ENCODE measurements at places on chromosomes 3 and 15. TPM values are rescaled to one million over a fixed set of nuclear protein-coding genes. Genes with fewer than 3 reads are reported as not detected.

GRCh38 chr3:4994823-4995499 lies 15.7 kb downstream of the BHLHE40 start:
- DNase-seq = no peak

DNA sequence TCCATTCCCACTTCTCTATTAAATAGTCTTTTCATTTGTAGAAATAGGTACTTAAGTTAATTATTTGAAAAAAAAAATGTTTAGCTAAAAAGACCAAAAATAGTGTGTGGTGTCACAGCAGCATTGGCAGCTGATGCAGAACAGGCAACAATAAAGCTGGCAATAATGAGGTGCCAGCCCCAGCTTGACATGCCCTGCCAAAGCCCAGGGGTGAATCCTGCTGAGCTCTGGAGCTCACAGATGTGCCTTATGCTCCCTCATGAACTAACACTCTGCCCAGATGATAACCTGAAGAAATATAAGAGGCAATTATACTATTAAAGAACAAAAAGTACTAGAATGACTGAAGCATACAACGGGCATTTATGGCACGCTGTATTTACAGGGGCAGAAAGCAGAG lies 63.8 kb downstream of the IGSF11 start:
- DNase-seq = no peak

- DNase-seq = no peak
Observed at GRCh38 chr15:52004806-52005205, 14.2 kb upstream of the MAPK6 start.

- DNase-seq = no peak
Observed at GRCh38 chr3:123692041-123692440, 107.2 kb upstream of the HACD2 start.

- no peak for DNase-seq
Observed at GRCh38 chr15:96252148-96252547, 78.4 kb upstream of the NR2F2 start.

GRCh38 chr3:145183261-145183660 lies 977.7 kb downstream of the PLOD2 start:
- DNase-seq = no peak

- DNase-seq = no peak
Observed at GRCh38 chr3:120021523-120021922, 72.7 kb downstream of the GSK3B start.

GRCh38 chr3:44842376-44842775 lies 19.3 kb upstream of the TMEM42 start:
- DNase-seq = no peak

DNA sequence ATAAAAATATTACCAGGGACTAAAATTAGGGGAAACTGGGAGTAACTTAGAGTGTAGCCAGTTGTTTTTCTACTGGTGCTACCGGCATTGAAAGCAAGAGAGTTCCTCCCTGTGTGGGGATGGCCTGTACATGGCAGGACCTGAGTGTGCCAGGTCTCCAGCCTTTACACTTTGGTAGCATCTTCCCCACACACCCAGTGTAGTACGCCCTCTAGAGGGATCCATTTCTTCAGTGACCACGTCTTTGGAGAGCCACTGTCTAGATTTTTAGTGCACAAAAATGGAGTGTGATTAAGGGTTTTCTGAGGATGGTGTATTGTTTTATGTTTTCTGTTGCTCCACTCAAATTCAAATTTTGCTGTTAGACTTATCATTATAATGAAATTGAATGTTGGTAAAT lies 507.0 kb upstream of the TPRG1 start:
- DNase-seq = no peak

DNA sequence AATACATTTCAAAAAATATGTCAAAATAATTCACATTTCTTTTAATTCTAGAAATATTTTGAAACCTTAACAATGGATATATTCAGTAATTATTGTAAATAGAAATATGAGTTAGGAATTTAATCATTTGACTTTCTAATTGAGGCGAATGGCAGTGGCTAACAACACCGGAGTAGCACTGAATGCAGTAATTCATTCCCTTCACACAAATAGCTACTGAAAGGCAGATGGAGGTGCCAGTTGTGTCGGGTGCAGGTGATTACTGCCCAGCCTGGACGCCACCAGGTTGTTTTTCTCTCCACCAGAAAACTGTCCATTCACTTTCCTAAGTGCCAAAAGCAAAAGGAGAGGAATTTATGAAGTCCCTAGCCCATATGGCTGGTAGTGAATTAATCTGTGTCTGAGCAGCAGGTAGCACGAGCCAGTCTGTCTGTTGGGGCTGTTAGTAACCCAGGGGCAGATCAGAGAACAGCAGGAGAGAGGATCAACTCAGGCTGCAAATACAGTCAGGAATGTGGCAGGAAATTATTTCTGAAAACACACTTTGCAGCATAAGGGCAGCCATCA lies 79.3 kb upstream of the GMNC start:
- DNase-seq = no peak

- DNase-seq = no peak
Observed at GRCh38 chr3:130711565-130712324, 34.9 kb downstream of the PIK3R4 start.

DNA sequence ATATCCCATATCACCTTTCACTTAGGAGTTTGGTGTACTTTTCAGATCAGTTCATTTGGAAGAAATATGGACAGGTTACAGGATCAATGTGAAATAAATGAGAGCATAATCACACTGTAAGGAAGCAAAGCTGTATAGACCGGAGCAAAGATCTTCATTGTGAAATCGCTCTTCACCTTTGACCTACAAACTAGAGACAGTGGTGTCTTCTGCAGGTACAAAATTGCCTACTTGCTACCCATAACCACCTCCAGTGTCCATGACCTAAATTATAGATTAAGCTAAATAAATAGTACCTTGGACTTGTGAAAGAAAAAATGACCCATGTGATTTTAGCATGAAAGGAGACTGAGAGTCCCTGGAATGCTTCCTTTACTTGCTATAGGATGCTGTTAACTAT lies 379.5 kb upstream of the SUCLG2 start:
- DNase-seq = no peak

GRCh38 chr3:11556851-11557644 lies 86.7 kb downstream of the VGLL4 start:
- no peak for DNase-seq

DNA sequence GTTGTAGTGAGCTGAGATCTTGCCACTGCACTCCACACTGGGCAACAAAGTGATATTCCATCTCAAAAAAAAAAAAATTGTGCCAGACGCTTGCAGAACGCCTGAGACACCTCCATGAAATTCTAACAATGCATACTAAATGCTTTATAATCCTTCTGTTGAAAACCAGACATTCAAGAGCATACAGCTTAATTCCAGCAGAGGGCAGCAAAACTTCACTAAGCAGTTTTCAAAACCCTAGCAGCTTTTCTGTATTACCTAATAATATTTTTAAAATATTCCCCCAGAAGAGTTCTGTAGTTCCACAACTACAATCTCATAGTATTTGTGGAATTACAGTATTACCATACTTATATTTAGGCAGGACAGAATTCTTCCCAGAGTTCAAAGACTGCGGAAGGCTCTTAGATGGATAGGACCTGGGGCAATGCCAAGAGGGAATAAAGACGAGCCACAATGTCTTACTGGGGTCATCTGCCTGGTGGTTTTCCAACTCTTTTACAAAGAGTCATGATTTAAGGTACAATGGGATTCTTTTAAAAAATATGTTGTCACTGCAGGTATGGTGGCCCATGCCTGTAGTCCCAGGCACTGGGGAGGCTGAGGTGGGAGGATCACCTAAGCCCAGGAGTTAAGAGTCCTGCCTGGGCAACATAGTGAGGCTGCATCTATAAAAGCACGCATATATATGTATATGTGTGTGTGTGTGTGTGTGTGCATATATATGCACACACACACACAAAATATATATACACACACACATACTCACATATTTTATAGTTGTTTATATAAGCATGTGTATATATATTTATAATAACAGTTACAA lies 19.6 kb upstream of the TASOR start:
- no peak for DNase-seq

DNA sequence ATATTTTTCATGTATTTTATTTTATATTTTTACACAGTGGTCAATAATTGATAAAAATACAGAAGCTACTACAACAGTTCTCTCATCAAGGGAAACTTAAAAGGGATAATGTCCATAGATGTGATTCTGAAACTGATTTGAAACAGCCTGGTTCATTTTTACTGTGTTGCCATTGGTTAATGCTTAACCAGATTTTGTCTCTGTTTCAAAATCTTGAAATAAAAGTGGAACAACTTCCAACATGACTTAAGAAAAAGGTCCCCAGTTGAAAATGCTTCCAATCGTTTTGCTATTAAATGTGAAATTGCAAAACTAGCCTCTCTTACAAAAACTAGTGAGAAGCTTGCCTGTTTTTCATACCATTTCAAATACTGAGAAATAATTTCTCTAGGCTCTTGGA lies 240.7 kb downstream of the LPP start:
- DNase-seq = no peak

DNA sequence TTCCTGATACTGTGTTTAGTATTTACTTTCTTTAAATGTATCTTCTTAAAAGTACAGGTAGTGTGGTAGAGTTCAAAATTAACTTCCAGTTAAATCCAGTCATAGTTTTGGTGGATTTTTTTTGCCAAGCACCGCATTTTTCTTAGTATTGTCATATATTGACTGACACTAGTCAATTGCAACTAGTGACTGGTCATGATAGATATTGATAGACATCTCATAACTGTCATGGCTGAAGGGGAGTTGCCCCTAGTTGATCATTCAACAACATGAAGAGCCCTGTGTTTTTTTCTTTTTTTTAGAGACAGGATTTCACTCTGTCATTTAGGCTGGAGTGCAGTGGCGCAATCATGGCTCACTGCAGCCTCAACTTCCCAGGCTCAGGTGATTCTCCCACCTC lies 22.1 kb downstream of the RAB8B start:
- DNase-seq = no peak

- DNase-seq = no peak
Observed at GRCh38 chr15:60386615-60387014, 11.2 kb downstream of the ANXA2 start.

GRCh38 chr3:99690761-99691369 lies 52.5 kb downstream of the COL8A1 start:
- no peak for DNase-seq

- no peak for DNase-seq
Observed at GRCh38 chr3:101996832-101997231, 147.5 kb downstream of the NFKBIZ start.

DNA sequence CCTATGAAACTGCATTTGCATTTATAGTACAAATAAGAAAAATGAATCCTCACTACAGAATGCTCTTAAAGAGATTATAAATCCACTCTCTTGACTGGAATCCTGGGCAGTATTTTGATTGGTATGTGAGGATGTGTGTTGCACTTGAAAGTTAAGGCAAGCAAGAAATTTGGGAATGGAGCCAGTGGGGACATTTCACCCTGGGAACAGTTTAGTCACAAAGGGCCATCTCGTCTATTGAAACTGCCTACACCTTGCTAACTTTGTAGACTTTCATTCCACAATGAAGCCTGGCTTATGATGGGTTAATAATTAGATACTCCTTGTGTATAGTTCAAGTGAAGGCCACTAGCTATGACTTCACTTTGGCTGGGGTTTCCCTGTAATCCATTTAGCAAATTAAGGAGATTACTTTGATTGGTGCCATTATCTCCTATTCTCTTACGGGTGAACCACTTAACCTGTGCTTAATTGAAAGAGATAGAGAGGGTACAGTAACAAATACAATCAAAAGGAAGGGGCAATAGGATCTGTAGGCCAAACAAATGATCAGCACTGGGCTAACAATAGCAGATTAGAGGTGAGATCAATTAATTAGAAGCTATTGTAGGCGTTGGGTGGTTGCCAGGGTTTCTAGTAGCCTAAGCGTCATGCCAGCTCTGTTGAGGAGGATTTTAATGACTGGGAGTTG lies 146.9 kb upstream of the RARB start:
- DNase-seq = no peak

DNA sequence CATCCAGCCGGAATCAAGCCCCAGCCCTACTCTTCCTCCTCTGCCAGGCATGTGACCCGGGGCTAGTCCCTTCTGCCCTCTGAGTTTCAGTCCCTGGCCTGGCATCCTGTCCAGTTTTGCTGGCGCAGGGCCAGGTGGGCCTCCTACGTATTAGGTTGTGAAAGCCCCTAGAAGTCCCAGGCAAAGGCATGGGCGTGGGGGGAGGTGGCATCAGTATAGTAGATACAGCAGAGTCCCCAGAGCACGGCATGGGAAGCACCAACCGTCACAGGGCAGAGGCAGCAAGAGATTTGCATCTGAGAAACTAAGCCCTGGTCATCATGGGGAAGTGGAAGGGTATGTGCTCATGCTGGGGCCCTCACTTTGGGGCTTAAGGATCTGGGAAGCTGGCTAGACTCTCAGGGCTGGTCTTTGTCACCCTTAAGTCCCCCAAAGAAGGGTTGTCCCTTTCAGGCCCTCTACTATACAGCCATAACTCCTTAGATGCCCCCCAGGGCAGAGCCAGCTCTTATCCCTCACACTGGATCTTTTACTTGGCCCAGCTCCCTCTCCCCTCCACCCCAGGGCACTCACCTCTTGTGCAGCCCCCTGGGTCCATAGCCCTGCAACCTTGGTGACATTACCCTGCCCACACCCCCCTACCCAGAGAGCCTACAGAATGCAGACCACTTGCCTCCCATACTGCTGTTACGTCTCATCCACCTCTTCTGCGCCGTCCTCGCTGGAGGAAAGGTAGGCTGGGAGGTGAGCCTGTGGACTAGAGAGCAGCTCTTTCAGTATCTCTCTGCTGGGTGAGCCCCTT lies 11.3 kb downstream of the NBEAL2 start:
- DNase-seq = no peak

- no peak for DNase-seq
Observed at GRCh38 chr3:58837856-58838255, 171.3 kb upstream of the FAM3D start.

GRCh38 chr3:134367869-134368750 lies 6.1 kb downstream of the AMOTL2 start:
- DNase-seq = no peak

DNA sequence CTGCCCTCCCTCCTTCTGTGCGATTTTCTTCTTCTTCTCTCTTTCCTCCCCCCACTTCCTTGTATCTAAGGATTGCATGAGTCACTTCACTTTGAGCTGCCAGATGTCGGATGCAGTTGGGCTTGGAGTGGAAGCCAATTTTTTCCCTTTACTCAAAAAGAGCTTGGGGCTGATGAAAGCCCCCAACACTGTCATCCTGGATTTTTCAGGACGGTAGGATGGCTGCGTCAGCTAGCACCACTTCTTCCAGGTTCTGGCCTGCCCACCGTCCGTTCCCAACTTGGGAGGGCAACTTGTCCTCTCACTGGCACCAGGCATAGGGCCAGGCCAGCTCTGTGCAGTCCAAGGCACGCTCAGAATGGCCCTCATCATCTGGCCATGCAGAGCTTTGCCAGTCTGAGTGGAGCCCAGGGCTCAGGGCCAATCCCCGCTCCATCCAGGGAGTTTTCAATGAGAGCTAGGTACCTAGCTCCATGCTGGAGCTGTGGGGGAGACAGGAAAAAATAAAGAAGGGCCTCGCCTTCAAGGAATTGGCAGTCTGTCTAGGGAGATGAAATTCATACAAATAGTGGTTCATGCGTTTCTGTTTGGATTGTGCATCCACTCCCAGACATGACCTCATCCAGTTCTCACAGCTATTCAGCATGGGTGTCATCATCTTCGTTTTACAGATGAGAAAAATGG lies 47.7 kb upstream of the INSYN1 start:
- DNase-seq = peak; percentile 30

GRCh38 chr15:91055548-91056331 lies 33.3 kb upstream of the VPS33B start:
- DNase-seq = peak; percentile 24

Gene FETUB
- total RNA-seq = not detected

Gene ACP3
- not detected for total RNA-seq

Gene SI
- total RNA-seq = not detected

Gene SLC28A1
- not detected for total RNA-seq

Gene ADAMTSL3
- not detected for total RNA-seq

Gene CCR9
- not detected for total RNA-seq

Gene P3H2
- total RNA-seq = 1.3 TPM

Data from pulmonary artery endothelial cell (primary cell).